NCI-H510A (cell line): ENCODE measurements at places on chromosomes 12 and 14.

GRCh38 chr12:89781946-89782550 lies 73.4 kb upstream of the ATP2B1 start:
- no peak for DNase-seq

DNA sequence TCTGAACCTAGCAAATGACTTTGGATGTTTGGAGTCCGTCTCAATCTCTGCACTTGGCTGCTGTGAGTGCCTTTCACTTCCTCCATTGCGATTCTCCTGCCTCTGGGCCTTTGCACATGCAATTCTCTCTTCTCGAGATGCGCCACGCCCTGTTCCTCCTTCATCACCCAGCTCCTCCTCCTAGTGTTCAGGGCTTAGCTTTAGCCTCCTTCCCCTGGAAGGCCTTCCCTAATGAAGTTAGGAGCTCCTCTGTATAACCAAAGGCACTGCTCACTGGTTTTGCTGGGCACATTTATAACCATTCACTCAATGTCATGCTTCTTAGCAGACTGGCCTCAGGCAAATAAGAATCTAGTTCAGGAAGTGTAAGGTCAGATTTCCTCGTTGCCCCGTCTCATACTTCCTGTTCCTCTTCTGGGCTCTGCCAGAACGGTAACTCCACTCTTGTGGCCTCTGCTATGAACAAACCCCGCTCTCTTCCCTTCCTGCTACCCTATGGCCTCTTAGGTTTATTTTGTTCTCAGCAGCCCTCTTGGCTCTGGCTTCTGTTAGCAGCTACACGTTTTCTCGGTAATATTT lies 171.4 kb downstream of the CRADD start:
- no peak for DNase-seq

DNA sequence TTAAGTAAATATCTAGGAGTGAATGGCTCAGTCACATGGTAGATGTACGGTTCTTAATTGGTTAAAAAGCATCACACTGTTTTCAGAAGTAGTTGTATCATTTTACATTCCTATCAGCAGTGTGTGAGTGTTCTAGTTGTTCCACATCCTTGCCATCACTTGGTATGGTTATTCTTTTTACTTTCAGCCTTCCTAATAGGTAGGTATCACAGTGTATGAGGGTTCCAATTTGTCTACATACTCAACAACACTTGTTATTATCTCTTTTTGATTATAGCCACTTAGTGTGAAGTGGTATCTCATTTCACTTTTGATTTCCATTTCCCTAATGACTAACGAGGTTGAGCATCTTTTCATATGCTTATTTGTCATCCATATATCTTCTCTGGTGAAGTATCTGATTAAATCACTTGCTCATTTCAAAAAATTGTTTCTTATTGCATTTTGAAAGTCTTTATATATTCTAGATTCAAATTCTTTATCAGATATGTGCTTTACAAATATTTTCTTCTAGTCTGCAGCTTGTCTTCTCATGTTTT lies 3.5 kb upstream of the SPRYD3 start:
- DNase-seq = no peak

DNA sequence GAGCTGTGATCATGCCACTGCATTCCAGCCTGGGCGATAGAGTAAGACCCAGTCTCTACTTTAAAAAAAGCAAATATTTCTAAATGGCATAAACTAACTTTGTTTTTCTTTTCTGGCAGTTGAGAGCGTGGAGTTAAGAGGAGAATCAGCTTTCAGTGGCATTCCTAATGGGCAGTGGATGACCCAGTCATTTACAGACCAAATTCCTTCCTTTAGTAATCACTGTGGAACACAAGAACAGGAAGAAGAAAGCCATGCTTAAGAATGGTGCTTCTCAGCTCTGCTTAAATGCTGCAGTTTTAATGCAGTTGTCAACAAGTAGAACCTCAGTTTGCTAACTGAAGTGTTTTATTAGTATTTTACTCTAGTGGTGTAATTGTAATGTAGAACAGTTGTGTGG lies 21.2 kb downstream of the TDG start:
- no peak for DNase-seq

- no peak for DNase-seq
Observed at GRCh38 chr14:72567226-72567625, 326.7 kb downstream of the DPF3 start.

- no peak for DNase-seq
Observed at GRCh38 chr14:104680056-104680805, 9.2 kb upstream of the INF2 start.

GRCh38 chr14:58239244-58240195 lies 5.1 kb upstream of the PSMA3 start:
- no peak for DNase-seq

DNA sequence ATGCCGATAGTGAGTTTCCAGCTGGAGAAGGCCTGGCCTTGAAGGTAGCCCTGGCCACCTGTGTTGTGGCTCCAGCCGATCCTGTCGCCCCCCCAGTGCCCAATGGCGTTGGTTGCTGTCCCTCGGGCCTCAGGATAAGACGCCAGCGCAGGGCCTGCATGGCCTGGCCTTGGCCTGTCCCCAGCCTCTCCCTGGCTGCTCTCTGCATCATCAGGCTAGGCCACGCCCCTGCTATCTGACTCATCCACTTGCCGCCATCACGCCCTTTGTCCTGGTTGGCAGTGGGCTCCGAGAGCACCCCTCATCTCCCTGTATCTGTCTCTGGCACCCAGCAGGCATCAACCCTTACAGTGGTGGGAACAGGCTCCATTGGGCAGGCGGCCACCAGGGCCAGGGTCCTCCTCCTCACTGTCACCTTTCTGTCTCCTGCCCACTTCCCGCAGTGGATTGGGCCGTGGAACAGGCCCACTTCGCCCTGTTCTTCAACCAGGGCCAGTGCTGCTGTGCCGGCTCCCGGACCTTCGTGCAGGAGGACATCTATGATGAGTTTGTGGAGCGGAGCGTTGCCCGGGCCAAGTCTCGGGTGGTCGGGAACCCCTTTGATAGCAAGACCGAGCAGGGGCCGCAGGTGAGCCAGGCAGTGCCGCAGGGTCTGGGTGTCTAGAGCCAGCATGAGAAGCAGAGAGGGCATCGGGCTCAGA lies 25.6 kb downstream of the ALDH2 start:
- no peak for DNase-seq

DNA sequence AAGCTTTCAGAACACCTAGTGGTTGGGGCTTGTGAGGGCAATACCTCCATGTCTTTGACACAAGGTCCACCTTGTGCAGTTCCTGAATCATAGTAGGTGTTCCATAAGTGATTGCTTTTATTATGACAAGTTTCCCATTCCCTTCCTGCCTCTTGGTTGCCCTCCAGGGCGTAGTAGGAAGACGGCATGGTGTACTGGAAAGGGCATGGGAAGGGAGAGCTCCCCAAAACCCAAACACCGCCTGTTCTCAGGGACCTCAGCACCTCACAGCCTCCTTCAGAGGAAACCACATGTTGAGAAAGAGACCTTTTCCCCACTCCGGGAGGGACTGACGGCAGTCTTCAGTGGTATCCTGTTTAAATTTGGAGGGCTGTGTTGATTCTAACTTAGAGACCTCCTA lies 21.1 kb downstream of the EVL start:
- no peak for DNase-seq

- peak; percentile 32 for DNase-seq
Observed at GRCh38 chr12:130514149-130514551, 176.5 kb downstream of the PIWIL1 start.

DNA sequence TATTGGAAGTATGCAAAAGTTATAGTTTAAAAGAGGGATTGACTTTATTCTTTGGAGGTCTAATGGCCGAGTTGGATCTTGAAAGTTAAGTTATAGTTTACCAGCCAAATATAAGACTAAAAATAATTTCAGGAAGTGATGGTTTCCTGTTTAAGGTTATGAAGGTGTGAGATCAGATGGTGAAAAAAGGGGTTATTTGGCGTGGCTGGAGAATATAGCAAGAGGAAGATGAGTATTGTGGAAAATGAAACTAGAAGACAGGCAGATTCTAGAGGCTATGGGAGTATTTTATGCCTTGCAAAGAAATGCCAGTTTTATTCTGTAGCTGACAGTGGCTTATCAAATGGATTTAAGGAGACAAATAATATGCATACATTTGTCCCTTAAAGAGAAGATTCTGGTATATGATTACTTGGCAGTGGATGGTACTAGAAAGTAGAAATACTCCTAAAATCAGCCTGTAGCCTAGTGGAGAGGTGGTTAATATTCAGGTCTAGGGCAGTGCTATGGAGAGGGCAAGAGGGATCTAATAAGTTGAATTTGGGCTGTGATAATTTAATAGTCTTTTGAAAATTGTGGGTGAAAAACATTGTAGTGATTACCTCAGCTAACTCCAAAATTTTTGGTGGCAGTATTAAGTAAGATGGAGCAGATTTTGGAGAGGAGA lies 1091.8 kb upstream of the ATXN7L3B start:
- DNase-seq = no peak

DNA sequence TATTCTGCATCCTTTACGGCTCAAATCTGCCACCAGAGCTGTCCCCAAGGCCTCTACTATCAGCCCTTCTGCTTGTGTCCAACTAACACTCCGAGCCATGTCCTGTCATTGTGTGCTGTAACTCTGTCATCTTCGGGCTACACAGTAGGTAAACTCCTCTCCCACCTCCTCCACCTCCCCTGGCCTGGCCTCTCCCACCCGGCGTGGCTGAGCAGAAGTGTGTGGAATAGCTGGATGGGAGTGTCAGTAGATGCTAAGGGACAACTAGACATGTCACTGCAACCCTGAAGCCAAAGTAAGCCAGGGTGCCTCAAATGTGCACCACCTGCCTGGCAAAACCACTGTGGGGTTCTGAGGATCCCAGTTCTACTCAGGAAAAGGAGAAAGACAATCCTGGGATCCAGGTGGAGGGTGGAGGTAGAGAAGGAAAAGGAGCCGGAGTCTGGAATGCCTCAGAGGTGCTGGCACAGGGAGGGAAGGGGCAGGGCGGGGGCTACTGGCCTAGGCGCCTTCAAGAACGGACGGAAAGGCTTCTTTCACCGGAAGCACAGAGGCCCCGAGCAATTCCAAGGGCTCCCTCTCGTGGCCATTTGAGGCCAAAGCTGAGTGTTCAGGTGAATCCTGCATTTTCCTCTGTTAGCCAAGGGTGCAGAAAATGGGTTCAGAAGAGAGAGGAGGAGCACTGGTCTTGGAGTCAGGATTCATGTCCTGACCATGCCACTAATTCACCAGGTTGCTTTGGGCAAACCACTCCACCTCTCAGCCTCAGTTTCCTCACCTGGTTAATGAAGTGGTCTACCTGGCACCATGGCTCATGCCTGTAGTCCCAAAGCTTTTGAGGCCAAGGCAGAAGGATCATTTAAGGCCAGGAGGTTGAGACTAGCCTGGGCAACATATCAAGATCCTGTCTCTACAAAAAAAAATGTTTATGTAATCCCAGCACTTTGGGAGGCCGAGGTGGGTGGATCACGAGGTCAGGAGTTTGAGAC lies 20.5 kb upstream of the FAM181A start:
- DNase-seq = peak; percentile 26

DNA sequence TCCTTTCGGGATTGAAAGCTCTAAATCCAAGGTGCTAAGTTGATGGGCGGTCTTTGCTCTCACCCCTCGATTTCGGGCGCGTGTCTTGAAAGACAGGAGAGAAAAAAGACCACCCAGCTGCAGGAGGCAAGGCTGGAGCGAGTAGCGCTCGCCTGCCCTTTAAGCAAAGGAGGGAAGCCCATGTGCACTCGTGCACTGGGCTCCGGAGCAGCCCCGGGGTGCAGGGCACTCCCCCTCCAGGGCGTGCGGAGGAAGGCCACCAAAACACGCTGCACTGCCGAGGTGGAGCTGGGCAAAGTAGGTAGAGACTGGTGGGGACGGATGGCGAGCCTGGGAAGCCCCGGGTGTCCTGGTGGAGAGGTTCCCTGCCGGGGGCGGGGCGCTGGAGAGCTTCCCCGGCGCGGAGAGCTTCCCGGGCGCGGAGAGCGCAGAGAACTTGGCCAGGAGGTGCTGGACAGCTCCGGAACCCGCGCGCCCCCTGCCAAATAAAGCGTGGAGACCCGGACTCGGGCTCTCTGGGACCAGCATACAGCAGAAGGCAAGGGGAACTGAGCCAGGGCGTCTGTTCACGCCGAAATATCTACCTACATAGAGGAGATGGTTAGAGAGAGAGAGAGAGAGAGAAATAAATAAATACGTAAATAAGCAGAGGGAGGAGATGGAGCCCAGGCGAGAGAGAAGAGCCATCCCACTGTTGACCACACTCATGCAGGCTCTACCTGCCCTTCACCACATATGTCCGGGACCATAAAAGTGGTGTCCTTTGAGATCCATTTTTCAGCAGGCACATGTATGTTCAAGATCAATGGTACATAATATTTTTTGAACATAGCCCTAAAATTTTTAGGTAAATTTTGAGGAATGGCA lies 662 bp upstream of the NELL2 start:
- peak; percentile 60 for DNase-seq

GRCh38 chr12:4584896-4585295 lies 22.9 kb downstream of the DYRK4 start:
- no peak for DNase-seq

GRCh38 chr14:77120771-77121743 lies 20.5 kb downstream of the ZDHHC22 start:
- peak; percentile 38 for DNase-seq

DNA sequence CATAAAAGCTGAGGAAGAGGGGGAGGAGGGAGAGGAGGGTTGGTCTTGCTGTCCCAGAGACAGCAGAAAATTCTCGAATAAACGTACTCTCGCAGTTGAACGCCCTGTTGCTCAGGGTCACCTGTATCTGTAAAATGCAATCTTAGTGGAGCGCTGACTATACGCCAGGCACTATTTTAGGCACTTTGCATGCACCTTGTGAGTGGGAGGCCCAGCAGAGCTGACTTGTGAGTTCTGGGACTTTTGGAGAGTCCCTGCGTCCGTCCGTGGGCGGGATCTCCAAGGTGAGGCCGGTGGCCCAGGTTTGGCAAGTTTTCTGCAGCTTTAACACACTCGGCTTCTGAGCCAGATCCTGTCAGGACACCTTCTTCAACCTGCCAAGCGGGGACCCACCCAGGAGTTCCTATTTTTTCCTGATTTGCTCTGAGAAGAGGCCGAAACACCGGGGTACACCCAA lies 32.5 kb upstream of the PLEKHG6 start:
- DNase-seq = no peak

GRCh38 chr14:34857689-34858449 lies 17.3 kb downstream of the BAZ1A start:
- no peak for DNase-seq

- no peak for DNase-seq
Observed at GRCh38 chr14:80868260-80868659, 73.3 kb downstream of the CEP128 start.

- no peak for DNase-seq
Observed at GRCh38 chr12:68231691-68232090, 6.1 kb upstream of the IL26 start.
